Activated CD4-positive, CD25-positive, alpha-beta regulatory T cell treated with anti-CD3 and anti-CD28 coated beads, Interleukin-2, amount 50 U/mL, for 16 hours (primary cell): ENCODE measurements at places on chromosomes 11 and 22.

- DNase-seq, result no peak
Observed at GRCh38 chr11:32121012-32121411, 30.1 kb downstream of the RCN1 start.

GRCh38 chr11:73141031-73141308 lies 1.1 kb downstream of the FCHSD2 start:
- DNase-seq, result no peak

DNA sequence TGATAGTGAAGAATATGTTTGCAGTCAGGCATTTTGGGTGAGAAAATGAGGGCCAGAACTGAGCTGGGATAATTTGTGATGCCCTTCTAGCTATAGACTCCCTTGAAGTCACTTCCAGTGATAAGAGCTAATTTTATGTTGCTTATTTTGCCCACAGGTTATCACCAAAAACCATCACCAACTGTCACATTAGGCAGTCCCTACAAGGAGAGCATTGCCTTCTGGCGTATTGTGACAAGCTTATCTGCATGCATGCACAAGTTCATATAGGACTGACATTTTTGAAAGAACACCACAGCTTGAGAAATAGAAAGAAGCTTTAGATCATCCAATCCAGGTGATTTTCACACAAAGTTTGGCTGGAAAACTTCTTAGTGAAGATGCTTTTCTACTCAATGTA lies 735.3 kb upstream of the RAG2 start:
- DNase-seq, result no peak

- no peak for DNase-seq
Observed at GRCh38 chr11:102545701-102546100, 15.2 kb upstream of the MMP7 start.

DNA sequence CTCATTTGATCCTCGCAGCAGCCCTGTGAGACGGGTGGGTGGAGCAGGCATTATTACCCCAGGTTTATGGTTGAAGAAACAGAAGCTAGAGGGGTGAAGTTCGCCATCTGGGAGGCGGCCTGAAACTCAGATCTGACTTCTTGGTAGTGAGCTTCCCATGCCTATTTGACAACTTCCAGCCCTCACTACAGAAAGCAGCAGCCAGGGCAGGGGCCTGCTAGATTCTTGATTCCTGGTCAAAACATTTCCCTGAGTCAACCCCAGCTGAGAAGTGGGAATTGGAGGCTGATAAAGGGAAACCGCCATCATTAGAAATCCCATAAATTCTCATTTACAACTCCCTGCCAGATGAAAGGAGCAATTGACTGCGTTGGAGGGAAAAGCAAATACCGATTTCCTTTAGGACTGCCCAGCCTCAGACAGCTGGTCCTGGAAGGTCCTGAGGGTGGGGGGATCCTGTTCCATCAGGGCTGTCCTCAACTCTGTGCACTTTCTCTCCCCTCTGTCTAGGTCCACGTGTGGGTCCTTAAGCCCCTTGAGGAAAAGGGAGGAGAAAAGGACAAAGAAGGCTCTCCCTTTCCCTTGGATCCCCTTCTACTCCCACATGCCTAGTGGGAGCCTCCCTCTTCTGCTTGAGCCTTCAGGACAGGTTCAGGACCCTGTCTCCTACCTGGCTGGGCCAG lies 10.2 kb upstream of the NECTIN1 start:
- DNase-seq, result no peak

DNA sequence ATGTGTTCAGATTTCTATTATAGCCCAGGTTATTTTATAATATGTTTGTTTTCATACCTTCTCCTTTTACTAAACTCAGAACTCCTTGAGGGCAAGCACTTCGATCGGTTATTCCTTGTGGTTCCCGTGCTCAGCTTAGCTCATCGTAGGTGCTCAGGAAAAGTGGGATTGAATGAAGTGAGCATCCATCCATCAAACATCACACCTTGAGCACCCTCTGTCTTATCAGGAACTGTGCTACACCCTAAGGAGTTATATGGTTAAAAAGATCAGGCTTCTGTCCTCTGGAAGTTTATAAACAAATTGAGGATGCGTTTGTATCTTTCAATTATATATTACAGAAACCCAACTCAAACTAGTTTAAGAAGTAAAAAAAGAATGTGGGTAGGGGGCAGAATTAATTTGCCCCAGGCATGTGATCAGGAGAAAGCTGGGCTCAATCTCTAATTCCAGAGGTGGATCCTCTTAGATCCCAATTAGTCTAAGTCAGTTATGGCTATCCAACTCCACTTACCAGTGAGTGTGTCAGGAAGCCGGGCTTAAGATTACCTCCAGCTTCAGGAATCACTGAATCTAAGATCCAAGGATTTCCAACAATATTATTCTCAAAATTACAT lies 59.9 kb upstream of the RRAS2 start:
- no peak for DNase-seq

DNA sequence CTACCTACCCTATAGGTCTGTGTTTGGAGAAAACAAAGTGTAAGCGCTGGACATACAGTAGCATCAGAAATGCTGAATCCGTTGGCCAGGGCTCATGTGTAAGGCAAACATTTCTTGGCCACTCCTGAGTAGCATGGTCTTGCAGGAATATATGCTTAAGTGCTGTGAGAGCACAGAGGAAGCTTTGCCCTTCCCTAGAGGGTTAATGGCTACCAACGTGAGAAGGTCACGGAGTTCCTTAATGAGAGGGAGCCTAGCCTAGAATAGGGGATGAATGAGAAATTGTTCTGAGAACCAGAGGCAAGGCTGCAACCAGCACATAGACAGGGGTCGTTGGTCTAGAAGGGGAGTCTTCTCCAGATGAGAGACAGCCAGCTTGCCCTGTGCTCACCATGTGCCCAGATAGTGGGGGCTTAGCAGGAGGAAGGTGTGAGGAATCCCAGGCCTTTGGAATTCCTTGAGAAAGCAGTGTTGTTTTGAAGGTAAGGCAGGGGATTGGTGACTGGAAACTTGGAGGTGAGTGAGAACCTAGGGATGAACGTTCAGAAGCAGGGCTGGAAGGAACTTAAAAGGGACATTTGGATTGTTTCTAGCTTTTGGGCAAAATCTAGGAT lies 29.5 kb downstream of the RCOR2 start:
- DNase-seq, result no peak

GRCh38 chr11:117918366-117919255 lies 10.6 kb downstream of the TMPRSS13 start:
- DNase-seq, result no peak

- DNase-seq, result no peak
Observed at GRCh38 chr22:46972901-46973831, 210.7 kb downstream of the TBC1D22A start.

- peak; percentile 64 for DNase-seq
Observed at GRCh38 chr22:39490135-39490798, 11.8 kb upstream of the MIEF1 start.

- no peak for DNase-seq
Observed at GRCh38 chr11:113311536-113311935, 2.8 kb upstream of the TTC12 start.

GRCh38 chr11:97548280-97548679 lies 1158.5 kb downstream of the JRKL start:
- DNase-seq, result no peak

DNA sequence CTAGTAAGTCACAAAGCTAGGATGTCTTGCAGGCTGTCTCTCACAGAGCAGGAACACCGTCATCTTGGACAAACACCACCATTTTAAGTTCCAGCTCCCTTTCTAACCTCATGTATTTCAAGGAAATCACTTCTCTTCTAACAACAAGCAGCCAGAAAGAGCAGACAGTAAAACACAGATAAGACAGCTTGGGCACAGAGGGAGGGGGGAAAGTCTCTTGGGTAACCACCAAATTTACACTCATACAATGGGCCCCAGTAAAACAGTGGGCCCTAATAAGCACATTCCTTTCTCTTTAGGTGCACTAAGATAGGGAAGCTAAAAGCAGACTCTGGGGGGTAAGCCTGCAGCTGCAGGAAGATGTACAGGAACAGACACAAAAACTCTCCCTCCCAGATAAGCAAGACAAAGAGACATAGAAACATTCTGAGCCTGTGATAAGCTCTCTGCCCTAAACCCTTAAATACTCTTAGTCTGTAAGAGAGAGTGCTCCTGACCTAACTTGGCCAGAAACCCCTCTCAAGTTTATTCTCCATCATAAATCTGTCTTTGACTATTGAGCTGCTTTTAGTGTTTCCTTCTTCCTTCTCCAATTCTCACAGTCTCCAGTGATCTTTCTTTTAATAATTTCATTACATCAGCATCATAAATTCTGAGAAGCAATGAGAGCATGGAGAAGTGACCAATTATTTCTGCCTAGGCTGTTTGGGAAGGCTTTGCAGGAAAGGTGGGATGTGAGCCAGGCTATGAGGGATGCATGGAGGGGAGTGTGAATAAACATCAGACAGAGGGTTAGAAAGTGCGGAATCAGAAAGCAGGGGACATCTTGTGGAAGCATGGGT lies 7.4 kb downstream of the OR10D3 start:
- DNase-seq, result no peak

- DNase-seq, result no peak
Observed at GRCh38 chr11:91350931-91351330, 873.7 kb upstream of the FAT3 start.

- no peak for DNase-seq
Observed at GRCh38 chr11:23079382-23079813, 219.1 kb upstream of the CCDC179 start.

DNA sequence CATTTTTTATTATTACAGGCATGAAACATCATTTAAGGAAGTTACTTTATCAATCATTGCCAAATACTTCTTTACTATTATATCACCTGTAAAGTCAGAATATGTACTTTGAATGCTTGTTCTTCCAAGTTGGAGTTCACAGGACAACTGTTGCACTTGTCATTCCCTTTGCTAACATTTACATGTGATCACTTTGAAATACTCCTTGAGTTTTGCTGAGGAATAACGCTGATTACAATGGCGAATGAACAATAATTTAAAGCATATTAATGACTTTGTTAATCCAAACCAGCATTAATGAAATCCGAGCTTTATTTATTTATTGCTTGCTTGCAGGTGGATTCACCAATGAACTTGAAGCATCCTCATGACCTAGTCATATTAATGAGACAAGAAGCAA lies 20.2 kb downstream of the TTC17 start:
- DNase-seq, result no peak

GRCh38 chr11:46555267-46556054 lies 38.4 kb downstream of the AMBRA1 start:
- DNase-seq, result no peak

DNA sequence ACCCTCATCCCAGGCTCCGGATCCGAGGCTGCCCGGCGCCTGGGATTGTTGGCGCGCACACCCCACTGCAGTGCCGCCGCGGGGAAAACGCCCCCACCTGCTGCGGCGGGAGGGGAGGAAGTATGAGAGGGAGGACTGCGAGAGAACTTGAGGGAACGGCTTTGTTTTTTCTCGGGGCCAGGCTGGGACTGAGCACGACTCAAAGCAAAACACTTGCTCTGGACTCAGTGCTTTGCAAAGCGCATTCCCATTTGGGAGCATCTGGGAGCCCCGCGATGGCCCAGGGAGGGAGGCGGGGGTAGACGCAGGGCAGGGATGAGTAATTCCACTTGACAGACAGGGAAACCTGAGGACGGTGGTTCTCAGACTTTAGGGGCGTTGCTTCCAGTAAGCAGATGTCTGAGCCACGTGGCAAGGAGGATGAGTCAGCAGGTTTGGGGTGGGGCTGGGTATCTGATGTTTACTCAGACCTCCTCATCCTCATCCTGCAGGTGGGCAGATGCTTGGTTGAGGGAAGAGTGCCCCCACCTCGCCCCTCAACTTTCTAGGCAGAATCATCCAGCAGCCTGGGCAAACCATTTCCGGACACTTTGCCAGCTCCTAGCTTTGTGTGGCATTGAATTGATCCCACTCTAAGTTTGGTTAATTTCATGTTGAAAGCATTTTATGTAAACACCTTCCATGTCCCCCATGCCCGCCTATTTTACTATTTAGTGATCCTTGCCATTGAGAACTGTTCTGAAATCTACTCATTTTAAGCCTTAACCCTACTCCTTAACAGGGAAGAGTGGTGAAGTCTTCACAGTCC lies 1.5 kb downstream of the MIAT start:
- DNase-seq, result peak; percentile 58

DNA sequence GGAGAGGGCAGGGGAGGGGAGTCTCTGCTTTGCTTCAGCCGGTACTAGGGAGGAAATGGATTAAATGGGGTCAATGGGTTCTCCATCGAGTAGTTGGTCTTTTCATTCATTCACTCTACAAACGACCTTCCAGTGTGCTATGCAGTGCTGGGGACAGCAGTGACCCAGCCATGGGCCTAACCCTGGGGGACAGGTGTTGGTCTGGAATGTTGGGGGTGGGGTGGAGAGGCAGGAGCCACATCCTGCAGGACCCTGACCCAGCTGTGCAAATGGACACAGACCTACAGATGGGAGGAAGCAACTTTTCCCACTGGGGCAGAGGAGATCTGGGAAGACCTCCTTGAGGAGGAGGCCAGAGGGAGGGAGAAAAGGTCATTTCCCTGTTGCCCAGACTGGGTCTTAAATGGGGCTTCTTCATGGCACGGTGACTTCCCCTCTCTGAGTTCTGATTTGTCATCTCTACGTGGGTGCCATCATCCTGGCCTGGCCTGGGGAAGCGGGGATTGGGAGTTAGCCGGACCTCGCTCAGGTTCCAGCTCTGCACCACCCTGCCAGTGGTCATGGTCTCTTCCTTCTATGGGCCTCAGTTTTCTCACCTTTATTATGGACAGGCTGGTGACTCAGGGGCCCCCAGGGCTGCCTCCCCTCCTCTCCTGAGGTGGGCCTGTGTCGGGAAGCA lies 2.0 kb downstream of the CYTH4 start:
- DNase-seq, result no peak

GRCh38 chr11:1152316-1153104 lies 5.2 kb upstream of the MUC5AC start:
- DNase-seq, result no peak

GRCh38 chr22:38712486-38713207 lies 6.9 kb downstream of the GTPBP1 start:
- no peak for DNase-seq

DNA sequence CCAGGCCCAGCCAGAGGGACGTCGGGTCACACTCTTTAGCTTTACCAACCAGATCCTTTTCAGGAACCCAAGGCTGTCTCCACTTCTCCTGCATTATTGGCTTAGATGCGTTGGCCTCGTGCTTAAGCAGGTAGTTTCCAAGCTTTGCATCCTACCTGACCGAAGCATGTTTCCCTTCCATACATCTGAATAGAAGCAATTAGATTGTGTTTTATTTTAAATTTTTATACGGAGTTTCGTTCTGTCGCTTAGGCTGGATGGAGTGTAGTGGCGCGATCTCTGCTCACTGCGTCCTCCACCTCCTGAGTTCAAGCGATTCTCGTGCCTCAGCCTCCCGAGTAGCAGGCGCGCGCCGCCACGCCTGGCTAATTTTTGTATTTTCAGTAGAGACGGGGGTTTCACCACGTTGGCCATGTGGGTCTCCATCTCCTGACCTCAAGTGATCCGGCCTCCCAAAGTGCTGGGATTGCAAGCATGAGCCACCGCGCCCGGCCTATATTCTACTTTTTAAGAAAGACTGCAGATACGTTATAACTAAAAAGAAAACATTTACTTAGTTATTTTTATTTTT lies 677 bp downstream of the DYNC2H1 start:
- no peak for DNase-seq
